Activated T-helper 1 cell treated with anti-CD3 and anti-CD28 coated beads, Interleukin-12 subunit alpha, Interleukin-12 subunit beta, Interleukin-2, Interleukin-4 antibody, amounts not matched to agents 30 ng/mL and 10 ng/mL and 1 ng/mL, durations not matched to agents 14 hours and 24 hours and 36 hours (primary cell): ENCODE measurements at places on chromosomes 16 and 17.
A peak's percentile ranks its signal among the peaks of the same experiment; 100 is the strongest.

- H3K4me3 ChIP-seq = no peak overlapping the region
- DNase-seq = no peak
- no peaks in the 10 kb centered on the region for H3K36me3 ChIP-seq
- peaks cover 5% of the 10 kb centered on the region for H3K4me1 ChIP-seq
- peaks cover 16% of the 10 kb centered on the region for H3K27me3 ChIP-seq
Observed at GRCh38 chr17:36768394-36768793, 167.0 kb downstream of the MRM1 start.

- peaks cover 3% of the 10 kb centered on the region for H3K27me3 ChIP-seq
- H3K27ac ChIP-seq = no peak overlapping the region
Observed at GRCh38 chr17:57761887-57762286, 16.8 kb upstream of the CCDC182 start.

DNA sequence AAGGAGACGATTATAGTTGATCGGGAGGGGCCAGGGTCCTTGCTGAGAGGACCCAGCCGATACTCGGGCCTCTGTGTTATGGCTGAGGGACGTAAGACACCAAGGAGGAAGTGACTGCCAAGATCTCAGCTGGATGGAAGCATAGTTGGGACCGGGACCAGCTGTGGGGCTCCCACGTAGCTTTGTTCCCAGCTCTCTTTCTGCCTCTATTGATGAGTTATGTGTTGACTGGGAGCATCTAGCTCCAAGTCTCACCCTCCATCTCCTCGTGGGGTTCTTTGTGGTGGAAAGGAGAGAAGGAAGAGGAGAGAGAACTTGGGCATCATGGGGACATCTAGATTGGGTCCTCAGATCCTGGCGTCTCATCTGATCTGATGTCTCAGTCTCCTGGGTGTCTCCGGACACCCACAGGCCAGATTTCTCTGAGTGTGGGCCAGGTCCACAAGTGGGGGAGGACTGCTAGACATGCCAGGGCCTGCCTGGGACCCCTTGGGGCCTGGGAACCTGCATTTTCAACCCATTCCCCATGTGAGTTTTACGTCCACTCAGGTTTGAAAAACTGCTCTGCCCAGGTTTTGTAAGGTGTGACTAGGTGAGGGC, 1.0 kb downstream of the MGRN1 start:
- no peaks in the 10 kb centered on the region for H3K27me3 ChIP-seq
- H3K4me3 ChIP-seq = peak overlapping the region; percentile 99
- DNase-seq = no peak
- peak overlapping the region; percentile 95 for H3K27ac ChIP-seq
- H3K36me3 ChIP-seq = peaks cover 12% of the 10 kb centered on the region

GRCh38 chr16:85900027-85900792, 1.2 kb downstream of the IRF8 start:
- H3K27me3 ChIP-seq = peaks cover 22% of the 10 kb centered on the region
- H3K4me3 ChIP-seq = peak overlapping the region; percentile 88
- peaks cover 71% of the 10 kb centered on the region for H3K4me1 ChIP-seq
- H3K27ac ChIP-seq = peak overlapping the region; percentile 60
- no peak for DNase-seq
- H3K36me3 ChIP-seq = peaks cover 46% of the 10 kb centered on the region

DNA sequence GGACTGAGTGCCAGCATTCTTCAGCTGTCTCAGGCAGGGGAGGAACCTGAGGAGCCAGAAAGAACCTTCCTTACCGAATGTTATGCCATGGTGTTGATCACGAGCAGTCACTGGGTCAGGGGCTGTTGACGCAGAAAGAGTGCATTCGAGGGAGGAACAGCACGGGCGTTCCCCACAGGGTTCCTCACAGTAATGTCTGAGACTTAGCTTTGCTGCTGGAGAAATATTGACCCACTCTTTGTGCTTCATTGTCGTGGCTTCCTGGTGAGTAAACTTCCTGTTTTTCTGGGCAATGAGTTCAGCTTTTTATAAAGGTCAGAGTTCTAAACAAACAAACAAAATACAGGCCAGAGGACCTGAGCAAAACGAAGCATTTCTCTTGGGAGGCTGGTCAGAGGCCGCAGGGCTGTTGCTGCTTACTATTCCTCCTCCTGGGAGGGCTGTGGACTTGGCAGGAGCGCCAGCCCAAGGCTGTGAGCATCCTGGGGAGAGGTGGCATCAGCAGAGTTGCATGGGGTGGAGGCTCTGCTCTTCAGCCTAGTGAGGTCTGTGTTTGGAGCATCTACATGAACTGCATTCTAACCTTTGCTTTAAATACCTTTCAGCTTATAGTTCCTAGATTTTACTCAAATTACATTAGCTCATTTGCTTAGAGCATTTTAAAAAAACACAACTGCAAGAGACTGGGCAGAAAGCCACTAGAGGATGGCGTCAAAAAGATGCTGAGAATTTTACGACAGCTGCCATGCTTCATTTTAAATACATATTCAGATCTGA, 143.1 kb upstream of the CACNG5 start:
- H3K36me3 ChIP-seq = peaks cover 77% of the 10 kb centered on the region
- peak overlapping the region; percentile 63 for H3K4me3 ChIP-seq
- no peaks in the 10 kb centered on the region for H3K27me3 ChIP-seq

- peaks cover 7% of the 10 kb centered on the region for H3K36me3 ChIP-seq
- H3K4me3 ChIP-seq = no peak overlapping the region
- peaks cover 21% of the 10 kb centered on the region for H3K4me1 ChIP-seq
- no peak overlapping the region for H3K27ac ChIP-seq
Observed at GRCh38 chr17:31369266-31369665, 22.2 kb upstream of the RAB11FIP4 start.

- H3K4me3 ChIP-seq = no peak within 1 kb of the TSS
- peaks cover 11% of the 10 kb centered on the region for H3K4me1 ChIP-seq
- H3K27ac ChIP-seq = peak within 1 kb of the TSS; percentile 12
- peaks cover 76% of the 10 kb centered on the region for H3K27me3 ChIP-seq
Observed at GRCh38 chr17:61452301-61453290, at the start of gene TBX4. TBX4 (plus strand) TSS chr17:61452422; CDS start chr17:61456491, 4,069 bp downstream.

GRCh38 chr16:54341892-54342776, 55.5 kb upstream of the IRX3 start:
- H3K27me3 ChIP-seq = no peaks in the 10 kb centered on the region
- no peaks in the 10 kb centered on the region for H3K4me1 ChIP-seq
- H3K27ac ChIP-seq = no peak overlapping the region
- no peak for DNase-seq
